RCC 7860 (cell line): ENCODE measurements at places on chromosomes 7 and 10.

DNA sequence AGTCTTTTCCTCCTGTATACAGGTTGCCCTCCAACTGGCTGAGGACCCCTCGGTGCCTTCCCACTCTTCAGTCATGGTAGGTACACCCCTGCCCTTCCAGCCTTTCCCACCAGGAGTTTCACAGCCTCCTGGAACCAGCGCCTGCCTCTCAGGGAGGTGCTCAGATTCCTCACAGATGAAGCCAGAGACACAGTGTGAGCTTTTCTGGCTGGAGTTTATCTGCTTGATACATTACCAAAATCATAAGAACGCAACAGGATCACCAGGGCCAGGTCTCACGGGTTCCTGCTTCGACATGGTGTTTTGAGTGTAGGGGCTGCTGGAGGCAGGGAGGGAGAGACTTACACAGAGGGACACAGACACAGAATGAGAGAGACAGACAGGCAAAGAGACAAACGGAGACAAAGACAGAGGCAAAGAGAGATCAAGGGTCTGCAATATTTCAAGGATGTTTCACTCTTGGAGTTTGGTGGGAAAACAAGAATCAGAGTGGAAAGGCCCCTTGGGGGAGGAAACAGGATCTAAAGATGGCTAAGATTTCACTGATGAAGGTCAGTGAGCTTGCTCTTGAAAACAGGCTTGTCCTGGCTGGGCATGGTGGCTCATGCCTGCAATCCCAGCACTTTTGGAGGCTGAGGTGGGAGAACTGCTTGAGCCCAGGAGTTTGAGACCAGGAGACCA is 6.5 kb upstream of the INMT start:
- no peak for DNase-seq

DNA sequence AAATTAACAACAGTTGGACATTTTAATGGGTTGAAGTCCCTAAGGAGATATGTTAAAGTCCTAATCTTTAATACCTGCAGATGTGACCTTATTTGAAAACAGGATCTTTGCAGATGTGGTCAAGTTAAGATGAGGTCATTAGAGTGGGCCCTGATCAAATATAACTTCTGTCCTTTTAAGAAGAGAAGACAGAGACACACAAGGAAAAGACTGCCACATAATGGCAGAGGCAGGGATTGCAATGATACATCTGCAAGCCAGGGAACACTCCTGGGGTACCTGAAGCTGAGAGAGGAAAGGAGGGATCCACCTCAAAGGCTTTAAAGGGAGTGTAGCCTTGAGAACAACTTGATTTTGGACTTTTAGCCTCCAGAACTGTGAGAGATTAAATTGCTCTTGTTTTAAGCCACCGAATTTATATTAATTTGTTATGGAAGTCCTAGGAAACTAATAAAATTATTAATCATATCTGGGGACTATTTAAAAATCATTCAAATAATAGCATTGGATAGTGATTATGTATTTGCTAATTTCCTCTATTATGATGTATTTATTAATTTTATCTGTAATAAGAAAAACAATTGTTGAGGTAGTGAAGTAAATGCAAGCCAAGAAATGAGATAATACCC is 700.0 kb upstream of the PCDH15 start:
- peak; percentile 28 for DNase-seq

DNA sequence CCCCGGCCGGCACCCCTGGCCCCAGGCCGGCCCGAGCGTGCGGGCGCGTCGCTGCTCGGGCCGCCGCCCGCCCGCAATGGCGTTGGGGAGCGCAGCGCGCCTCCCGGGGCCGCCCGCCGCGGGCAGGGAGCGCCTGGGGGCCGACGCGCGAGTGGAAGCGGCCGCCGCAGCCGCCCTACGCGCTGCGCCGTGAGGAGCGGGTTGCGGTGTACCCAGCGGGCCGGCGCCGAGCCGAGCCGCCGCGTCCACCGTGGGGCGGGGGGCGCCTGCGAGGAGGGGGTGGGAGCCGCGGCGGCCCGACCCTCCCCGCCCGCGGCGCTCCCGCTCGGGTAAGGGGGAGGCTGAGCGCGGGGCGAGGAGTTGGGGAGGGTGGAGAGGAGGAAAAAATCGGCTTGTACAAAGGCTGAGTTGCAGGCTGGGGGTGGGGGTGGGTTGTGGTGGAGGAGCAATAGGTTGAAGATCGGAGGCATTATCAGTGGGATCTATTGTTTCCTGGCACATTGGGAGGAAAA is 473 bp downstream of the PPP1R9A start:
- DNase-seq = no peak

DNA sequence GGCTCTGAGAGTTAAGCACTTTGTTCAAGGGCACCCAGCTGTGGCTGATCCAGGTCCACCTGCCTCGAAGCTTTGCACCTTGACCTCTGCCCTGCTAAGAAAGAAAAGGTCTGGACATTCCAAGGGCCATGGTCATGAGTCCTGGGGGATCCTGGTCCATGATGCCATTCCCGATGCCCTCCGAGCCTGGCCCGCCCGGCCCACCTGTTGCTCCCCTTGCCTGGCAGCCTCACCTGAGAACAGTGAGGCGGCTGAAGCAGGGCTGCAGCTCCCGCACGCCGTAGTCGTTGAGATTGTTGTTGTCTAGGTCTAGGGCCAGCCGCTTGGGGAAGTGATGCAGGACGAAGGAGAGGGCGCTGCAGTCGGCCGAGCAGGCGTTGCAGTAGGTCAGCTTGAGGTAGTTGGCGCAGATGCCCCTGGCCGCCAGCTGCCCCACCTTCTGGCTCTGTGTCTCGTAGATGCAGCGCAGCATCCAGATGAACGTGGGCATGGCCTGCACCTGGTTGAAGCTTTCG is 27.5 kb downstream of the NOD1 start:
- DNase-seq = no peak

DNA sequence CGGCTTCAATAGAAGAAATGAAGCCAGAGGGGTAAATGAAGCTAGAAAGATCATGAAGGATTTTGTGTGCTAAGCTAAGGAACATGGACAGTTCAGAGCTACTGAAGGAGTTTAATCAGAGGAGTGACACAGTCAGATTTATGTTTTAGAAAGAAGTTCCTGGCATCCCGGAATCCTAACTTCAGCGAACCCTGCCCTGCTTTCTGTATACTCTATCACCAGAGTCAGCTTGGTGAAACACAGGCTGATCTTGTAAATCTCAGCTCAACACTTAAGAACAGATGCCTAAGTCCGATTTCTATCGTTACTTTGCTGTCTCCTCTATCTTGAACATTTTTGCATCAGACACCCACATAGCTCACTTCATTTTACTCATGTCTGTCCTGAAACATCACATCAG is 9.1 kb downstream of the AHR start:
- no peak for DNase-seq

GRCh38 chr7:100803398-100804161 is 23.7 kb downstream of the EPHB4 start:
- peak; percentile 86 for DNase-seq

DNA sequence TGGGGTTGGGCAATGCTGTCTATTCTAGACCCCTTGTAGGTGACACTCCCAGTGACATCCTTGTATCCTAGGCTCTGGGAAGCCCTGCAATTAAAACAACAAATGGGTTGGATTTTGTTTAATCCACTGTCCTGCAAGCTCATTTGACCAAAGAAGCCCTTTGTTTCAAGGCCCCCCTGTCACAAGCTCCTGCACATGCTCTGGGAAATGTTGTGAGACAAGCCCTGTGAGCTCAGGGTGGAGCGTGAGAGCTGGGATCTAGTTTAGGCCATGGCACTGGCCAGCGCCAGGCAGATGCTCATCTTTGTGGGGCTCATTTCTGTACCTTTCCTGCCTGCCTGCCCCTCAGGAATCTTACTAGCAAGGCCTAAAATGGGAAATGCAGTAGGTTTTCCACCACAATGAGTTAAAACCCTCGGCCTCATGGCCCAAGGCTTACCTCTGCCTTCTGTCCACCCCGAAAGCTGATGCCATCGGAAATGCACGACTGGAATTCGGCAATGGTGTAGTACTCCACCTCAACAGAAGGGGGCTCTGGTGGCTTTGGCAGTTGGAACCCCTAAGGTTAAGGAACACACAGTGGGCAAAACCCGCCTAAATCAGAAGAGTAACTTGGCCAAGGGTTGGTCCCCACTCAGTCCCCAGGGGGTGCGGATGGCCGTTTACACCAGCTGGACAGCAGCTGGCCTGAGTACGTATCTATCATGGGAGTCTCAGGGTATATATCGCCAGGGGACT is 112.0 kb downstream of the NEURL1 start:
- DNase-seq = no peak

DNA sequence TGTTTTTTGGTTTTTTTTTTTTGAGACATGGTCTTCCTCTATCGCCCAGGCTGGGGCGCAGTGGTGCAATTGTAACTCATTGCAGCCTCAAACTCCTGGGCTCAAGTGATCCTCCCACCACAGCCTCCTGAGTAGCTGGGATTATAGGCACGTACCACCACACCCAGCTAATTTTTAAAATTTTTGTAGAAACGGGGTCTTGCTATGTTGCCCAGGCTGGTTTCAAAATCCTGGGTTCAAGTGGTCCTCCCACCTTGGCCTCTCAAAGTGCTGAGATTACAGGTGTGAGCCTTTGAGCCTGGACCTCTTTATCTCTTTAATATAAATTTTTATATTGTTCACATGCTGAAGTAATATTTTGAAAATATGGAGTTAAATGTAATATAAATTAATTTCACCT is 28.2 kb upstream of the LBX1 start:
- DNase-seq = no peak
